ENCODE measurements at places on chromosomes 6 and 20.

DNA sequence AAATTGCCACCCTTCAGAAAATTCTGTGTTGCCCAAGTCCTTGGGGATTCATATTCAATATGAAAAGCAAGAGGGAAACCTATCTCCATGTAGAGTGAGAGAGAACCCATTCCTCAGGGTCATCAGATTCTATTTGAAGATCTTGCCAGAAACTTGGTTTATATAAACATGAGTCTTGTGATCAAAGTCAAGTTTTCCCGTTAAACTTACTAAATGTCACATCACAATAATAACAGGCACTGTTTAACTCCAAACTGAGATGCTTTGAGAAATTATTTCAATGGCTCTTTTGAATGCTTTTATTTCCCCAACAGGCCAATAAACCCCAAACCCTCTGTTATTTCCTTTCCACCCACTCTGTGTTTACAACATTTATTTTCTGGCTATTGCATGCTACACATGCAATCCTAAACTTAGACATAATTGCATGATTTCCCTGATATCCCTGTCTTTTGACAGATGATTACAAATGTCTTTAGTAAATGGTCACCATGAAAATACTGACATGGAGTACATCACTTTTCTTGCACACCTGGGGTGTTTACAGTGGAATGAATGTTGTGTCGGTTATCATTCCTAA lies 31.1 kb upstream of the SSTR4 start:
- DNase-seq, result no peak

GRCh38 chr6:158708239-158708638 lies 58.4 kb downstream of the SYTL3 start:
- DNase-seq, result peak; percentile 51

DNA sequence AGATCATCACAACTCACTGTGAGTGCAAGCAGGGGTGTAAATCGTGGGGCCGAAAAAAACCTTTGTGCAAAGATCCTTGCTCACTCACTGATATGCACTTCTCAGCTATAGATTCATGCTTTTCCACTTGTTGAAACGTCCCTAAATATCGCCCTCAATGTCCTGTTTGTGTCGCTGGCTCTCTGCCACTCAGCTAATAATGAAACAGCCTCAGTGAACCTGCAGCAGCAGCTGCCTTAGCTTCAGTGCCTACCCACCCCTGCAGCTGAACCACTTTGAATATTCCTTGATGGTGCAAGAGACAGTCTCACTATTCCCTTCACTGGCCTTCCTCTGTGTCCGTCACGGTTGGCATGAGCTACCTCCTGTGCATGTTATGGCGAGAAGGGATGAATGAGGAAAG lies 128.9 kb upstream of the NAA20 start:
- no peak for DNase-seq

- DNase-seq, result no peak
These were observed 75.8 kb downstream of the BCKDHB start for GRCh38 chr6:80182308-80182707.

DNA sequence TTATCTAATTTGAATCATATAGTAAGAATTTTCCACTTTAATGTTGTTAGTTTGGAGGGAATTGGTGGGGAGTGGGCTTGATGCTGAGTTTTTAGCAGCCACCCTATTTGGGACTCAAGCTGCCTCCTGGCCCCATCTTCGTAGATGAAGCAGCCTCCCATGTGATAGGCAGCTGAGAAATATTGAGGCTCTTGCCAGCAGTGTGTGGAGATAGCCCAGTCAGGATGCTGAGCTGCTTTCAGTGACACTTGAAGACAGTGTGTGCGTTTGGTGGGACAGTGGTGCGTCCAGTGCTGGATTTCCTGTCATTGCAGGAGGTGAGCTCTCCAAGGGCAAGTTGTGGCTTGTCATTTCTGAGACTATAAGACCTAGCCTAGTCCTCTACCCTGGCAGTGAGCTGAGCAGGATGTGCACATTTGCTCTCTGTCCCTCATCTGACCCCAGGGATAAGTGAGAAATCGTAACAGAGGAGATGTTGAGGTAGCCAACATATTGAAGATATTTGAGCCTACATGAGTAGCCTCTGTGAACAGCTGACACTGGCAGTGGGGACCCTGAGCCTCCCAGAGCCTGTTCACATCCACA lies 47.9 kb upstream of the RNF8 start:
- DNase-seq, result no peak

DNA sequence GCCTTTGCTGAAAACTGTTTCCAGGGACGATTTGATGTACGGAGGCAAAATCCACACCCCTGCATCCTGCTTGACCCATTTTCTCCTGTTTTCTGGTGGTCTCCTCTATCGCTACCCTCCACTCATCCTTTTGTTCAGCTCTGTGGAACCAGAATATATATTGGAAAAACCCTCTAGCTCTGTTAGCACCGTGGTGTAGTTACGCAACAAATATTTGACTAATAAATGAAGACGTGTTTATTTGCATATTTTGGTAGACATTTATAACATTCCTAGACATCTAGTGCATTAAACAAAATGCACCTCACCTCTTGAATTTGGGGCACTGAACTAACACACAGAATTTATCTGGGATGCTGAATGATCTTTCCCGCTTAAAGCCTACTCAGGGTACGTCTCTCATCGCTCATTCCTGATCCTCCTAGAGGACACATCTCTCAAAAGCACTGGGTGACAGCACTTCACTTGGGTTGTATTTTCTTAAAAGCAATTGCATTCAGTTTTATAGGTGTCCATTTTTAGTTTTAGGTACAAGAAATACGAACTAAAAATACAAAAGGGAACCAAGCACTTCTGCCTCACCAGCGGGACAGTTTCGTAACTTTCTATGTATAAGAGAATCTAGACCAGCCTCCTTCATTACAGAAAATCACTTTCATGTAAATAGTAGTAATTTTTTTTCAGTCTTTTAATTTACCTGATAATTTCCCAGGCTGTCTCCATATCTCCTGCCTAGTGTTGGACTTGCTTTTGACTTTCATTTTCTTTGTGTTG lies 59.2 kb downstream of the SNRNP48 start:
- DNase-seq, result no peak

GRCh38 chr6:23875006-23875405 lies 251.0 kb upstream of the NRSN1 start:
- no peak for DNase-seq

DNA sequence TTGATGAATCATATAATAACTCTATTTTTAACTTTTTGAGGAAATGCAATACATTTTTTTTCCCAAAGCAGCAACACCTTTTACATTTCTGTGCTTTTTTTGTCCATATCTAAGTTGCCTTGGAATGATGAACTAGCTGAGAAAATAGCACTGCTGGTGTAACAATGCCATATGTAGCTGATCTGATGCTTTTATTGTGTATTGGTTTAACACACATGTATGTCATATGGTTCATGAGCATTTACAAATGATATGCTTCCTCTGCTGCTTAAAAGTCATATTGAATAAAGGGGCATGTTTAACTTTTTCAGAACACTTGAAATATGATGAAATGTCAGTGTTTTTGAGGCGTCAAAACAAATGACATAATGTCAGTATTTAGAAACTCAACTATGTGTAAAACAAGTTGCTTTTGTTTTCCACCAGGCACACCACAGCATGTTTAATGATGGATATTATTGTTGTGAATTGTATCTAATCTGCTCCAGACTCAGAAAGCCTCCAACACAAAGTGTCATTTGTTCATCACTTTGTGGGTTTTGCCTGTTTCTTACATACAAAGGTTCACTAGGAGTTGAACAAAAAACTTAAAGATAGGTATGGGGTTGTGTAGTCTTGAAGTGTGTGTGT lies 775.8 kb upstream of the FLRT3 start:
- no peak for DNase-seq

DNA sequence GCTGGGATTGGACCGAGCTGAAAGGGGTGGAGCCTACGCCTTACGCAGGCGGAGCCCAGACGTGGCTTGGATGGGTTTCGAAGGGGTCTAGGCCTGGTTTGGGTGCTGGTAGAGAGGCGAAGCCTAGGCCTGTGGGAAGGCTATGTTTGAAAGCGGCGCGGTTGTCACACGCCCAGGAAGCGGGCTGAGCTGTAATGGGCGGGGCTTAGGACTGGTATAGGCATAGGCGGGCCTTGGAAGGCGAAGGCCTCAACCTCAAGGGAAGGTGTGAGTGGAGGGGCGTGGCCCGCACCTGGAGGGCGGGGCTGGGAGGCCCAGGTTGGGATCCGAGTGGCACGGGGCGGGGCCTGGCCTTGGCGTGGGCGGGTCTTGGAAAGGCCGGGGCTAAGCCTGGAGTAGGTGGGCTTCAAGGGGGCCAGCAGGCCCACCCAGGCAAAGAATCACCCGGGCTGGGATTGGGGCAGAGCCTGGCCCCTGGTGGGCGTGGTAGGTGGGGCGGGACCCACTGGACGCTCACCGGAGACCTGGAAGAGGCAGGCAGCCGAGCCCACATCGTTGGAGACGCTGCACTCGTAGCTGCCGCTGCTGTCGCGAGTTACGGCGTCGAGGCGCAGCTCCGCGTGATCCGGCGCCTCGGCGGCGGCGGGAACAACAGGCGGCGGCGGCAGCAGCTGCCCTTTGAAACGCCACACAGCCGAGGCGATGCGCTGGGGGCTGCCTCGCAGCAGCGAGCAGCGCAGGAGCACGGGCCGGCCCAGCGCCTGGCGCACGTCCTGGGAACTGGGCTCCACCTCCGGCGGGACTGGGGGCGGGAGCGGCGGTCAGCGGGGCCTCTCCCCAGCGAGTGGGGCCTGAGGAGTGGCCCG lies 49.0 kb downstream of the MDGA1 start:
- DNase-seq, result no peak

- DNase-seq, result no peak
These were observed 23.8 kb upstream of the FAM50B start for GRCh38 chr6:3825331-3825831.

- DNase-seq, result no peak
These were observed 11.0 kb downstream of the RIPOR3 start for GRCh38 chr20:50680105-50680960.

DNA sequence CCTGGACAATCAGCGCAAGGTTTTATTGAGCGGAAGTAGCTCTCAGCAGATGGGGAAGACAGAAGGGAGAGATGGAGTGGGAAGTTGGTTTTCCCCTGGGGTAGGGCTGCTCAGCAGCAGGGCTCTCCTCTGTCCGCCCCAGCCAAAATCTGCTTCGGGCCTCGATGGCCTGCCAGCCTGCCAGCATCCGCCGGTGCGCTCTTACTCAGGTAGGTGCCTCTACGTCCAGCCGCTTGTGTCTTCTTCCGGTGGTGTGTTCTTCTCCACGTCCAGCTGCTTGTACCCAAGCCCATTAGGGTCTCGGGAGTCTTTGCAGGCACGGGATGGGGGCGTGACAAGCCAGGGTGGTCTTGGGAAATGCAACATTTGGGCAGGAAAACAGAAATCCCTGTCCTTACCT lies 1340.0 kb upstream of the MAP3K7 start:
- no peak for DNase-seq

DNA sequence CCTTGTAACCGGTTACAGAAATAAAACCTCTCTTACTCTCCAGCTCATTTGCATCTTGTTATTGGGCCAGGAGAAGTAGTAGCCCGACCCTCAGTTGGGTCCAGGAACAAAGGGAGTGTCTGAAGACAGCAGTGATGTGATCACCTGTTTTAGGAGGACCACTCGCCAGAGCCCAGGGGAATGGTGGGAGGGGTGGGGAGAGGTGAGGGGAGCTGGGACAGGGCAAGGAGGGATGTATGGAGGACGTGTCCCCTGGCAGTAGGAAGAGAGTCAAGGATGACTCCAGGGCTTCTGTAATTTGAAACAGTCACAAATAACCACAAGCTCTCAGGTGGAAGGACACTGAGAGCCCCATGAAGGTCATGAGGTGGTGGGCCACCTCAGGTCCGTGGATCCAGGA lies 1.4 kb upstream of the PCMTD2 start:
- no peak for DNase-seq

DNA sequence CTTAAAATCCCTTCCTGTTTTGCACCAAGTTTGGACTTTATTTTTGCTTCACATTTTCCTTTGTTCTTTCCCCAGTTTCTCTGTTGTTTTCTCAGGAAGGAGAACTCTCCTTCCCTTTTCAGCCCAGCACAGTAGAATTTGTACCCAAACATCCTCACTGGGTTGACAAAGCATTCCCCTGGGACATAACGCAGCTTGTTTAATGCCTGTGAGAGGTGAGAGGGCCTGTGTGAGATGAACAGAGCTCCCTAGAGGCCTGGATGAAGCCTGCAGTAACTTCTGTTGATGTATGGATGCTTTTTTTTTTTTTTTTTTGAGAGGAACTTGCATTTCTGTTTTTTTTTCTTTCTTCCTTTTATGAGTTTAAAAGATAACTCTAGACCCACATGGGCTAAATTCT lies 104.9 kb upstream of the SLC22A23 start:
- DNase-seq, result no peak

GRCh38 chr6:129317931-129318820 lies 391.8 kb downstream of the ARHGAP18 start:
- DNase-seq, result no peak

DNA sequence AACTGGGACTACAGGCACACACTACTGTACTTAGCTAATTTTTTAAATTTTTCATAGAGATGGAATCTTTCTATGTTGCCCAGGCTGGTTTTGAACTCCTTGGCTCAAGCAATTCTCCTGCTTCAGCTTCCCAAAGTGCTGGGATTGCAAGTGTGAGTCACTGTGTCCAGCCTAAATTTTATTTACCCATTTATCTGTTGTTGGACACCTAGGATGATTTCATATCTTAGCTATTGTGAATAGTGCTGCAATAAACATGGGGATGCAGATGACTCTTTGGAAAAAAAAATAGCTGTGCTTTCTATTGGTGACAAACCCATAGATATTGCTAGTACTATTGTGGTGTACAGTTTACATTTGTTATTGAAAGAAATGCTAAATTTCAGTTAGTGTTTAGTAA lies 19.6 kb upstream of the SYNCRIP start:
- no peak for DNase-seq

DNA sequence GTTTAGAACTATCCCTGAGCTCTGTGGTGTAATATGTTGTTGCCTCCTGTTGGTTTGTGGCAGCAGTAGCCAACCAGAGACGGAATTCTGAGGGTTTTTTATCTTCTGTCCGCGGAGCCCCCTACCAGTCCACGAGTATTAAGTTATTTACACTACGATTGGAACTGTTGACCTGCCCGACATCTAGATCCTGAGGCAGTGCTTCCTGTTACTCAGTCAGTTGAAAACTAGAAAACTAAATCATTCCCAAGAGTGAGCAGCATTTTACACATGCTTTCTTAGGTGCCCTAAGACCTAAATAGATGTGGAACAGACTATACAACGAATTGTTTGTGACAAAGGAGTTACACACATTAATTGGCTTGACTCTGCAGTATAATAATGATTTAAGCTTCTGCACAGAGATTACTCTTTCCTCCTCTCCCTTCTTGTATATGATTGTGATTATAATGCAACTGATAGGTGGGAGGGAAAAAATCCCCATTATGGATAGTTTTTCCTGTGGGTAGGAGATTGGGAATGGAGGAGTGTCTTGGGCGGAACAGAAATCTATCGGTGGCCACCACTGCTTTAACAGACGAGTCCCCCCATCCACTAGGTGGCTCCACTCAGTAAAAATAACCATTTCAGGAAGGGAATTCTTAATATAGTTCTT lies 1.7 kb downstream of the LOC128125822 start:
- no peak for DNase-seq

- DNase-seq, result no peak
These were observed 86.0 kb downstream of the PTCHD4 start for GRCh38 chr6:48024956-48025355.

- no peak for DNase-seq
These were observed 68.1 kb upstream of the TOP1 start for GRCh38 chr20:40960521-40960956.

All from urinary bladder (tissue), 4 donors.